Skin of body (tissue), 3 donors: ENCODE measurements at places on chromosomes 4 and X. TPM values are rescaled to one million over a fixed set of nuclear protein-coding genes. Genes with fewer than 3 reads are reported as not detected.

RBMXL3 gene
- total RNA-seq: not detected

SLC25A4 gene
- total RNA-seq: 12.5 TPM

TCEAL2 gene
- 0.39 TPM for total RNA-seq

SLIT2 gene
- 40.4 TPM for total RNA-seq

PAGE2B gene
- total RNA-seq: 0.49 TPM

TMSB15A gene
- 9.3 TPM for total RNA-seq

TLL1 gene
- total RNA-seq: 5.8 TPM

PPP1R2C gene
- not detected for total RNA-seq

STK32B gene
- 6.5 TPM for total RNA-seq

OTC gene
- total RNA-seq: not detected

ADGRL3 gene
- total RNA-seq: 55.9 TPM

PDE6B gene
- total RNA-seq: 5.5 TPM

CTAG1B gene
- total RNA-seq: not detected

TLR3 gene
- total RNA-seq: 2.8 TPM

PTCHD1 gene
- total RNA-seq: 0.99 TPM

CFAP99 gene
- not detected for total RNA-seq

AMBN gene
- total RNA-seq: not detected

CLDN2 gene
- total RNA-seq: 0.10 TPM

SFRP2 gene
- total RNA-seq: 94.7 TPM

SMARCA1 gene
- 55.2 TPM for total RNA-seq

SLC16A2 gene
- 7.2 TPM for total RNA-seq

CENPI gene
- 8.9 TPM for total RNA-seq

EPGN gene
- total RNA-seq: 29.6 TPM

PCDH19 gene
- total RNA-seq: 3.5 TPM

NLGN4X gene
- 4.3 TPM for total RNA-seq

C4orf36 gene
- total RNA-seq: 1.9 TPM

CCKAR gene
- 0.49 TPM for total RNA-seq

ERCC6L gene
- 1.8 TPM for total RNA-seq

HELT gene
- 0.30 TPM for total RNA-seq

HPRT1 gene
- total RNA-seq: 15.3 TPM

UNC5C gene
- total RNA-seq: 1.1 TPM

HTN3 gene
- not detected for total RNA-seq

KIAA1210 gene
- 0.10 TPM for total RNA-seq

ZXDA gene
- 6.7 TPM for total RNA-seq

CLDN22 gene
- total RNA-seq: not detected

LUZP4 gene
- total RNA-seq: not detected

PPP4R3C gene
- total RNA-seq: not detected

NAP1L2 gene
- 1.3 TPM for total RNA-seq

MAGEA6 gene
- total RNA-seq: not detected

REELD1 gene
- total RNA-seq: 0.20 TPM

PRSS12 gene
- 13.1 TPM for total RNA-seq

NXF2B gene
- not detected for total RNA-seq

HPGDS gene
- total RNA-seq: 9.6 TPM

RAB39B gene
- total RNA-seq: 0.30 TPM

PSAPL1 gene
- 18.6 TPM for total RNA-seq

RENBP gene
- 5.0 TPM for total RNA-seq

BEND4 gene
- under 0.01 TPM for total RNA-seq

SMIM10L2A gene
- total RNA-seq: 0.99 TPM

HPGD gene
- total RNA-seq: 34.6 TPM

ADGRA3 gene
- total RNA-seq: 54.9 TPM

ADH6 gene
- 2.1 TPM for total RNA-seq

CSAG1 gene
- total RNA-seq: not detected
